ENCODE measurements at places on chromosomes 4 and X. TPM values are rescaled to one million over a fixed set of nuclear protein-coding genes. Genes with fewer than 3 reads are reported as not detected.

BTC gene
- total RNA-seq, result not detected

MGAT4D gene
- not detected for total RNA-seq

GRCh38 chr4:173325007-173325736, 9.0 kb downstream of the HMGB2 start:
- DNase-seq, result no peak

DNA sequence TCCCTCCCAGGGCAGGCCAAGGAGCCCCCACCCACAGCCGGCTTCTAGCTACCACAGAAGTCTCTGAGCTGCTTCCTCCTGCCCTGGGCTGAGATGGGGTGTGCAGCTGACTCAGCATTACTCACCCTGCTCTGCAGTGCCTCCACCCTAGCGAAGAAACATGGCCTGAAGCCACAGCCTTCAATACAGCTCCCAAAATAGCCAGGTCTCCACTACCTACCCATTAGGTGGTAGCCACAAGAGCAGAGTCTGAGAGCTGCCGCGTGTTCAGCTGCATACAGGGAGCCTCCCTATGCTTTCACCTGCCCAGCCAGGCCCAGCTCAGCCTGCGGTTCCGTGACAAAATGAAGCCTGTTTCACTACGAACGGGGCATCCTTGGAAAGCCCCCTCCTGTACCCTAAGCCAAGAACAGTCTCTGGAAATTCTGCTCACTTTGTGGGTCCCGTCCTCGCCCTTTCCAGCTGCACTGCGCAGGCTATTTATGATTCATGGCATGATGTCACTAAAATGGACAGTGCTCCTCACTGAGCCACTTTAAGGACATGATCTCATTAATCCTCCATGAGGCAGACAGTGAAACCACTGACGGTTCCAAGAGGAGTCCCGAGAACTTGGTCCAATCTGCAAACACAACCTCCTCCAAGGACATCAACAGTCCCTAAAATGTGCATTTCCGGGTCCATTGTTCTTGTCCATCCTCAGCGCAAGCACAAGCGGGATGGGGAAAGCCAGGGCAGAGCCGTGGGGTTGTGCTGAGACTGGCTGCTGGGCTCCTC, 20.2 kb downstream of the WDR1 start:
- peak; percentile 56 for DNase-seq

DNA sequence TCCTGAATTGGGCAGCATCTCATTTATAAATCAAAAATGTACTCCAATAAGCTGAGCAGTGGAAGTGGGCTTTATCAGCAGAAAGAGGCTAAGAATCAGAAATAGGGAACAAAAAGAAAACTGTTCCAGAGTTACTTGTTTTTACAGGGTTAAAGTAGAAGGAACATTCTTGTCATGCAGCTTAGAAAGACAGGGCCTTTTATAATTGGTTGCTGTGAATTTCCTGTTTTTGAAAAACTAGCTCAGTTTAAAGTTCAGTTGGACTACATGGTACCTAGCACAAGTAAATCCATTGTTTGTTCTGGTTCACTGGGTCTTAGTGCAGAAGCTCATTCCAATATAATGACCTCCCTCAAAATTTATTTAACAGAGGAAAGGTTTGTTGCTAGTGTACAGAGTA, 200.8 kb downstream of the GRIA2 start:
- DNase-seq, result no peak

DNA sequence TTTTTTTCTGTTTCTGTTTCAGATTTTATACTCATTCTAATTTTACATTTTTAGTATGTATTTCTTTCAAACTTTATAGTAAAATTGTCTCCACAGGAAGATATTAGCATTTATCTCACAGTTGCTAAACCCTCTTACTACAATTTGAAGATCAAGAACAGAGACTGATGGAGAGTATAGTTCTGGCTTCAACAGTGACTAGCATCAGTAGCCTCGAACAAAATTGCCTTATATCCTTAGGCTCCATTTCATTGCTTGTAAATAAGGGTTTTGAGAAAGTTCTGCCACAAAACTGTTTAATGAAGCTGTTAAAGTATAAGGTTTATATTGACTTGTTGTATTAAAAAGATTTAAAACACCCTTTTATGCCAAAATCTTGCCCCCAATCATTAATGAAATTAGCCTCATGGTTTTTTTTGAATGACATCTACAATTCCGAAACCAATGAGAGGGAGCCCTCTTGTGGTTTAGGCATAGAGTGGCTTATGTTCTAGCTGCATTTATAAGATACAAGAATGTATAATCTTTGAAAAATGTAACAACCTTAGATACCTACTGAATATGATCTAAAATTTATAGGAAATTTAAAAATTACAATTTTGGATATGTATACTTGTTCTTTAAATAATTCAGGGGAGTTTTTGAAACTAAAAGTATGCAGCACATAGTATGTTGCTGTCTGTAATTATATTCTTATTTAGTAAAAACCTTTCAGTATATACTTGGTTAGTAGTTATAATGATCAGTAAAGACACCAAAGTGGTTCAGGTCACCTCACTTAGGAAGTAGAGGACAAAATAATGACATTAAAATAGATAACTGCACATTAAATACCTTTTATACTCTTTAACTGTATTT, 109.8 kb upstream of the HPGD start:
- DNase-seq, result peak; percentile 14

Data from naive thymus-derived CD8-positive, alpha-beta T cell (primary cell).